ENCODE measurements at places on chromosomes 13 and 19.

- DNase-seq, result no peak
Observed at GRCh38 chr19:51341066-51341465, 873 bp downstream of the VSIG10L start.

DNA sequence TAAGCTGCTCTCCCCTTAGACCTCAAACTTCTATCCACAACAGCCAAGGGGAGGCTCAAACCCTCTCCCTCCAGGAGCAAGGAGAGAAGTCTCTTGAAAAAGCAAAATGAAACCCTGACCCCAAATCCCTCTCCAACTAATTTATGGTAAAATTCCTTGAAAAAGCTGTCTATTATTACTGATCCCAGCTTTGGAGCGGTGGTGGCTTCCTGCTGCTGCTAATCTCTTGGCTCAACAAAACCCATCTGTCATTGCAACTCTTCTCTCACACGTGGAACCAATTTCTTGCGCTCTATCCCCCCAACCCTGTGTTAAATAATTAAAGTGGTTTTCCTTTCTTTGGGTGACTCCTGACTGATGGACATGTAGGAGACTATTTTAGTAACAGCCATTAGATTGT is 64.1 kb upstream of the OXGR1 start:
- DNase-seq, result no peak

GRCh38 chr13:76406243-76406642 is 480.0 kb downstream of the KCTD12 start:
- no peak for DNase-seq

DNA sequence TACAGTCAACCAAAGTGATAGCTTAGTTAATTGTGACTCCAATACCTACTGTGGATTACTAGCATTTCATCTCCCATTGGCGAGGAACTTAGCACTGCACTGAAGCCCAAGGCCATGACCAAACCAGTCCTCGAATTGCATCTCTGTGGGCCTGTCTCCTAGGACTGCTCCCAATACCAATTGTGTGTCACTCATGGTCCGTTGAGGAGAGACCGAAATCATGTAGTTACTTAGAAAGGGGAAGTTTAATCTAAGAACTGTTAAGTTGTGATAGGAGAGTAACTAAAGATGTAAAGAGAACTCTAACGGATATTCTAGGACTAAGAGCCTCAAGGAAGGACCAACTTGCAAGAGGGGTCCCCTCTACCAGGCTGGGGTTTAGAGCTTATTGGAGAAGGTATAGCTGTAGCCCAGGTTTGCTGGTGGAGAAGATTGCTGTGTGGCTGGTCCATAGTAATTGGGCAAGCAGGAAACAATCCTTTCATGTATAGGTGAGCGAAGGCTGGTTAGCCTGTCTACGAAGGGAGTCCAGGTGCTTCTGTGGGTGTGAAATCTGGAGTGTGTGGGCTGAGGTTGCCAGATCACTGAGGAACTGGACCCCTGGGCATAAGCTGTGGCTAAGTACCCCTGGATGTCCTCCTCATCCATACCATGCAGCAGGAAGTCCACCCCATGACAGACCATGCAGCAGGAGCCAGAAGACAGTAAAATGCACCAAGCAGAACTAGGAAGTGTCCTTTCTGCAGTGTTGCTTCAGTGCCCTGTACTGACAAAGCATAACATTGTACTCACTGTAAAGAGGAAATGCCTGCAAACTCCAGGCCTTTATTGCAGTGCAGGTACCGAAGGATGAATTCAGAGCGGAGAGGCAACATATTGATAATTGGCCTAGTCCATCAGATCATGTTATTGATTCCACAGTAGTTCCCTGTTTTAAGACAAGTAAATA is 30.8 kb downstream of the DNAJC3 start:
- DNase-seq, result no peak

DNA sequence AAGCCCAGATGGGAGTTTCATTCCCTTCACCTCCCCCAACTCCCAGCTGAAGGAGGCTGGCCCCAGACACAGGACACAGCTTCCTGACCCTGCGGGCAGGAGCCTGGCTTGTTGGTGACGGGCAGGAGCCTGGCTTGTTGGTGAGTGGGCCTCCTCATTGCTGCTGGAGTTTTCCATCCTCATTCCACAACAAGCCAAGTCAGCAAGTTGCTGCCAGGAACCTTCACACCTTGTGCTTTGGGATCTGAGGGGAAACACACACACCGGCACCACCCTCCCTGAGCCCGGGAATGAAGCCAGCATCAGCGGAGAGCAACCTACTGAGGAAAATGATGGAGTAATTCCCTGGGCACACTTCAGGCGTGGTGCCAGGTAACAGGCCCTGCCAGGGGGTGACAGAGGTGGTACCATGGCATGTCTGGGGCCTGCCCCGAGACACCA is 74.9 kb downstream of the ALOX5AP start:
- no peak for DNase-seq

- DNase-seq, result no peak
Observed at GRCh38 chr19:20067943-20068342, 9.9 kb upstream of the ZNF90 start.

- no peak for DNase-seq
Observed at GRCh38 chr13:47407808-47408207, 511.0 kb upstream of the HTR2A start.

- peak; percentile 25 for DNase-seq
Observed at GRCh38 chr19:2207991-2208860, 27.9 kb downstream of the PLEKHJ1 start.

DNA sequence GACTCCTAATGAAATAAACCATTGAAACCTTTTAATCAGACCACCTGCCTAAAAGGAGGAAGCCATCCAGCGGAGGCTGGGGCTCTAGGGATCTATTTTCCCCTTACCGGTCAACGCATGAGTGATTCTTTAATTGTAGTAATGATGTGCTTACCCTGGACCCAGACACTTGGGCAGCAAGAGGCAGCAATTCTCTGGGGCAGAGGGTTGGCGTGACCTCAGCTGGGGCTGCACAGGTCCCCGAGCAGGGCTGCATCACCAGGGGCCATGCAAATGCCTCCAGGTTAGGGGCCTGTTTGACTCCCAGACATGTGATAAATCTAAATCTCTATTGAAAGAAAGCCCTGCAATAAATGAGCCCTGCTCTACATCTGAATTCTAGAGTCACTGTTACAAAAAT is 194.2 kb upstream of the TSHZ3 start:
- no peak for DNase-seq

DNA sequence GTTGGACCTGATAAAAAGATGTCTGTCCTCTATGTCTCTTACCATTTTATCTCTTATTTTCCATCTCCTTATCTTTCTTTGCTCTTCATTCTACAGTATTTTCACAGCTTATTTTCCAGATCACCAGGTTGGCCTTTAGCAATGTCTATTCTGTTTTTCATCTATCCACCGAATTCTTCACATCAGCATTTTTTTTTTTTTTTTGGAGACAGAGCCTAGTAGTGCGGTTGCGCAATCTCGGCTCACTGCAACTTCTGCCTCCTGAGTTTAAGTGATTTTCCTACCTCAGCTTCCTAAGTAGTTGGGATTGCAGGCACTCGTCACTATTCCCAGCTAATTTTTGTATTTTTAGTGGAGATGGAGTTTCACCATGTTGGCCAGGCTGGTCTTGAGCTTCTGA is 49.0 kb downstream of the DNAJC15 start:
- DNase-seq, result no peak

DNA sequence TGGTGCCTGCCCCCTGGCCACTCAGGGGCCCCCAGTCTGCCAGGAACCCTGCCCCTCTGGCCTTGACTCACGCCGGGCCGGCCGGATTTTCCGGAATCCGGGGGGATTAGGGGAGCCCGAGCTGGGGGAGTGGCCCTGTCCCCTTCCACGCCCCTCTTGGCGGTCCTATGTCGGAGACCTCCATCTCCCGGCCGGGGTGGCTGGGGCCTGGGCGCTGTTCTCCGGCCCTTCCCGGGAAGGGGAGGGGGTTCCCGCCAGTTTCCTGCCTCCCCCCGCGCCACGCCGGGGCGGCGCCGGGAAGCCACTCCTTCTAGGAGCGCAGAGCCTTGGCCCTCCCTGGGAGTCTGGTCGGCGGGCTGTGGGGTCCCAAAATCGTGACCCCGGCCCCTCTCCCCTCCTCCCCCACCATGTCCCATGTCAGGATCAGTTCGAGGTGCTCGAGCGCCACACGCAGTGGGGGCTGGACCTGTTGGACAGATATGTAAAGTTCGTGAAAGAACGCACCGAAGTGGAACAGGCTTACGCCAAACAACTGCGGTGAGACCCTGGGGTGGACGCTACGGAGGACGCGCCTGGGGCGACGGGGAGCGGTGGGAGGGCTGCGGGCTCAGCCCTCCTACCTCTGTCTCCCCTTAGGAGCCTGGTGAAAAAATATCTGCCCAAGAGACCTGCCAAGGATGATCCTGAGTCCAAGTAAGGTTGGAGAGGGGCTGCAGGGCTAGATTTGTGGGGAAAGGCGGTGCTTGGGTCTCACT is 1.3 kb downstream of the TRIP10 start:
- DNase-seq, result peak; percentile 32
